Ureter (tissue), 1 donor: ENCODE measurements at places on chromosomes 13 and 19. TPM values are rescaled to one million over a fixed set of nuclear protein-coding genes. Genes with fewer than 3 reads are reported as not detected.

GRCh38 chr19:15885919-15886318 lies 12.0 kb downstream of the CYP4F2 start:
- DNase-seq = no peak

DNA sequence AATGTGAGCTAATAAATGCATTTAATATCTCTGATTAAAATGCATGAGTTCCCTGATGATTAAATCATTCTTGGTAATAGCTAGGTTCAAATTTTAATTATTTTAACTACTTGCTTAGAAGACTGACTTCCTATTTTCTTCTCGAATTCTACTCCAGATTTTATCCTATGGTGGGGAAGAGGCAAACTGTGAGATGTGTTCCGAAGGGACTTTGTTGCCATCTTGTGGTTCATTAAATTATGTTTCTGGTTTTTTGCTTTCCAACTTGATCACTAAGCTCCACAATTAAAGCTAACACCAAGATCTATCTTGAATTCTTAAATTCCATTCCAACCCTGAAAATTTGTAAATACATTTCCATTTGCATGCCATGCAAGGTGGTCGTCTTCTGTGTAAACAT lies 538.4 kb upstream of the PCDH20 start:
- no peak for DNase-seq

DNA sequence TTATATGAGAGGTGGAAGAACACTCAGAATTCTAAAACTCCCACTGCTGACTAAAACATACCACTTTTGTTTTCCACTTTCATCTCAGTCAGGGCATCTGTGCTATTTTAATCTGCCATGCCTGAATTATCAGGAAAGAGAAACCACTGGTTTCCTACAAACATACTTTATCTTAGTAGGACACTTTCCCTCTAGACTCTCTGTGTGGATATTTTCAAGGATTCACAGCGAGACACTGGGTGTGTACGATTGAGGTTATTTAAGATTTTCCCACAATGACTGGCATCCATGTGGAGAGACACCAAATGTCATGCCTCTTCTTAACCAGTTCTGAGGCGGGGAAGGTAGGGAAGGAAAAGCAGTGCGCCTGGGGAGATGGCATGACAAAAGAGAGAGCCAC lies 212.2 kb downstream of the ENOX1 start:
- no peak for DNase-seq

ZNF146 gene
- 70.3 TPM for total RNA-seq

TJP3 gene
- 59.7 TPM for total RNA-seq
